ENCODE measurements at places on chromosomes 16 and 17. TPM values are rescaled to one million over a fixed set of nuclear protein-coding genes. Genes with fewer than 3 reads are reported as not detected.

AANAT gene
- total RNA-seq = not detected

DNA sequence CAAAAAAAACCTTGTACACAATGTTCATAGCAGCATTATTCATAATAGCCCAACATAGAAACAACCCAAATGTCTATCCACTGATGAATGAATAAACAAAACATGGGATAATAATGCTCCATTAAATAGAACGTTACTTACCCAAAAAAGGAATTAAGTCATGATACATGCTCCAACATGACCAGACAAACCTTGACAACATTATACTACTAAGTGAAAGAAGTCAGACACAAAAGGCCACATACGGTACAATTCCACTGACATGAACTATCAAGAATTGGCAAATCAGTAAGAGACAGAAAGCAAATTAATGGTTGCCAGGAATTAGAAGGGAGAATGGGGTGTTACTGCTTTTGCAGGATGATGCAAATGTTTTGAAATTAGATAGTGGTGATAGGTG is 193.8 kb upstream of the SHISA6 start:
- DNase-seq = no peak

GRCh38 chr17:10318535-10318934 is 54.3 kb downstream of the MYH13 start:
- DNase-seq = no peak

DNA sequence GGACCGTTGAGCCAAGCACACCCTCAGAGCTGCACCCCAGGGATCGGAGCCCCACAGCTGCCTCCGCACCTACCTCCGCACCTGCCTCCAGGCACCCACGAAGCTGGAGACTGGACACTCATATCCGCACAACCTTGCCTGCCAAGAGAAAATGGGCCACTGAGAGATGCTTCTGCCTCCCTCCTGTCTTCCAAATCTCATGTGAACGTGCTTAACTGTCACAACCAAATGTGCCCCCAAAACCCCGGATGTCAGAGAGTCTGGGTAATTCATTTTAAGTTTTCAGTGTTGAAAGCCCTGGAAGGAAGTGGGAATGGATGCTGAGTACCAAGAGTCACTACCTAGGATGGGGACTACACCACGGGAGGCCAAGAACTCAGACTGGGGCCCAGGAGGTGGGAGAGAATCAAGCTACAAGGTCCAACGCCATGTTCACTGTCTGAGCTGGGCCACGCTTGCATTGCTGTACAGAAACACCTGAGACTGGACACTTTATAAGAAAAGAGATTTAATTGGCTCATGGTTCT is 49.5 kb upstream of the MEAK7 start:
- DNase-seq = no peak

PGAP6 gene
- total RNA-seq = 132 TPM

DNA sequence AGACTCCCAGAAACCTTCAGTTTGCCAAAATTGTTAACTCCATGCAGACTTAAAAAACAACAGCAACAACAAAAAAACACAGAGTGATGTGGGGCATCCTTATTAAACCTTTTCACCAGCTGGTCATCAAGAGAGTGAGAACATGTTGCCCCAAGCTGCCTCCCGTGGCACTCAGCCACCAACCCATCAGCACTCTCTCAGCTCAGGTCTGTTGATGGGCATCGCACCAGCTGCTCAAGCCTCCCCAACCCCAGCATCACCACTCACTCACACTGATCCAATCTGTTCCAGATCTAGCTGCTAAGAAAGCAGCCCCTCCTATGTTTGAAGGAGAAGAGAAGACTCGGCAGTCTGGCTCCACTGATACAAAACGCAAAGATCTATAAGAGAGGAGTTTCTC is 46.8 kb downstream of the SLC39A11 start:
- no peak for DNase-seq

EXOC3L1 gene
- 45.8 TPM for total RNA-seq

DNA sequence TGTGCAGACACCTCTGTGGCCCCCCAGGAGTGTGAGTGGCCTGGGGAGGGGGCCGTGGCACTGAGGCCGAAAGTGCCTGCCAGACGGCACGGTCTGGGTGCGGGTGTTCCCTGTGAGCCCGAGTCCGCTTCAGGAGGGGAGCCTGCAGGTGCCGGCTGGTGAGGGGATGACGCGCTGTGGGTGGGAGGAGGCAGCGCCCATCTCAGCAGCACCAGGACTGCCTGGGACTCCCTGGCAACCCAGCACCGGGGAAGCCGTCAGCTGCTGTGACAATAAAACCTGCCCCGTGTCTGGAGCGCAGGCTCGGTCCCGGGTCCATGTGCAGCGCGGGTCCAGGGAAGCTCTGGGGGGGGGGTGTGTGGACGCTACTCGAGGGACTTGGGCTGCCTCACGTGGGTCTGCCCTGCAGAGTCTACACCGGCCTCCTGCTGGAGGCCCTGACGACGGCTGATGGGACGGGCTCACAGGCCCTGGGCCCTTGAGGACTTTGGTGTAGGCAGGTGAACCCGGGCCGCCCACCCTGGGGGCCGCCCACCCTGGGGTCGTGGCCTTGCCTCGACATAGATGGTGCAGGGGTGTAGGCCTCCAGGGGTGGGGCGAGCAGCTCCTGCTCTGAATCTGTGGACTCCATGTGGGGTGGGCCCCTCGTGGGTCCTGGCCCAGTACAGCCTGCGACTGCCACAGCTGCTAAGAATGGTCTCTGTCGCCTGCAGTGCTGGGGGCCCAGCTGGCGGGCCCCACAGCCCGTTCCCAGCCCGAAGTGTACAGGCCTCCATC is 5.9 kb upstream of the RAB40C start:
- no peak for DNase-seq

DNA sequence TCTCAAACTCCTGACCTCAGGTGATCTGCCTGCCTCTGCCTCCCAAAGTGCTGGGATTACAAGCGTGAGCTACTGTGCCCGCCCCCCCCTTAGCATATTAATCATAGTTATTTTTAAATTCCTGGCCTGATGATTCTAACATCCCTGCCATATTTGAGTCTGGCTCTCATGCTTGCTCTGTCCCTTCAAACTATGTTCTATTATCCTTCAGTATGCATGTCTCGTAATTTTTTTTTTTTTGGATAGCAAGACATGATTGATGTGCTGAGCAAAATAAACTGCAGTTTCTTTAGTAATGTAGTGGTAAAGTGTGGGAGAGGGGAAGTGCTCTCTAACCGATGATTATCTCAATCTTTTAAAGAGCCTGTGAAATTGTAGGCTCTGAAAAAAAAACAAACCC is 34.3 kb upstream of the TMEM92 start:
- DNase-seq = no peak

CRYBA1 gene
- total RNA-seq = not detected

NPIPA3 gene
- 0.28 TPM for total RNA-seq

GFAP gene
- total RNA-seq = not detected

DNA sequence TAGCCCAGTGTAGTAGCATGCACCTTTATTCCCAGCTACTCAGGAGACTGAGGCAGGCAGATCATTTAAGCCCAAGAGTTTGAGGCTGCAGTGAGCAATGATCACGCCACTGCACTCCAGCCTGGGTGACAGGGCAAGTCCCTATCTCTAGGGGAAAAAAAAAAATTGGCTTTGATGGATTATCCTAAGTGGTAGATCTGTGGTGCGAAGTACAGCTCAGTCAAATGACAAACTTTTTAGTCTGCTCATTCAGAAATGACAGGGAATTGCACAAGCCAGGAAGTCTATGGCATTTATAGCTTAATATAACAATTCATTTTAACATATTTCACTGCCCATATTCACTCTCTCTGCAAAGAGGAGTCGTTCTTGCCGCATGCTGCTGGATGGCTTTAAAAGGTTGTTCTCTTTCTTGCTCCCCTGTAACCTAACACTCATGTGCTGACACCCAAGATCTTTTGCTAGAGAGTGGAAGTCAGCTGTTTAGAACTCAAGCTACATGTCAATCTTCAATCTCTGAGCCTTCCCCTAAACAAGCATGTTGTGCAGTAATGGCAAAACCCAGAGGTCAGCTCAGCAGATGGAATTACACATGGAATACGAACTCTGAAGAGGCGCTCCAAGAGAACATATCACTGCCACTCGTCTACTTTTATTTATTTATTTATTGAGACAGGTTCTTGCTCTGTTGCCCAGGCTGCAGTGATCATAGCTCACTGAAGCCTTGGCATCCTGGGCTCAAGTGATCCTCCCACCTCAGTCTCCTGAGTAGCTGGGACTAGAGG is 32.8 kb downstream of the RNF157 start:
- DNase-seq = no peak

- DNase-seq = peak; percentile 77
Measured at GRCh38 chr17:40341808-40342503, 22.6 kb downstream of the GJD3 start.

DNA sequence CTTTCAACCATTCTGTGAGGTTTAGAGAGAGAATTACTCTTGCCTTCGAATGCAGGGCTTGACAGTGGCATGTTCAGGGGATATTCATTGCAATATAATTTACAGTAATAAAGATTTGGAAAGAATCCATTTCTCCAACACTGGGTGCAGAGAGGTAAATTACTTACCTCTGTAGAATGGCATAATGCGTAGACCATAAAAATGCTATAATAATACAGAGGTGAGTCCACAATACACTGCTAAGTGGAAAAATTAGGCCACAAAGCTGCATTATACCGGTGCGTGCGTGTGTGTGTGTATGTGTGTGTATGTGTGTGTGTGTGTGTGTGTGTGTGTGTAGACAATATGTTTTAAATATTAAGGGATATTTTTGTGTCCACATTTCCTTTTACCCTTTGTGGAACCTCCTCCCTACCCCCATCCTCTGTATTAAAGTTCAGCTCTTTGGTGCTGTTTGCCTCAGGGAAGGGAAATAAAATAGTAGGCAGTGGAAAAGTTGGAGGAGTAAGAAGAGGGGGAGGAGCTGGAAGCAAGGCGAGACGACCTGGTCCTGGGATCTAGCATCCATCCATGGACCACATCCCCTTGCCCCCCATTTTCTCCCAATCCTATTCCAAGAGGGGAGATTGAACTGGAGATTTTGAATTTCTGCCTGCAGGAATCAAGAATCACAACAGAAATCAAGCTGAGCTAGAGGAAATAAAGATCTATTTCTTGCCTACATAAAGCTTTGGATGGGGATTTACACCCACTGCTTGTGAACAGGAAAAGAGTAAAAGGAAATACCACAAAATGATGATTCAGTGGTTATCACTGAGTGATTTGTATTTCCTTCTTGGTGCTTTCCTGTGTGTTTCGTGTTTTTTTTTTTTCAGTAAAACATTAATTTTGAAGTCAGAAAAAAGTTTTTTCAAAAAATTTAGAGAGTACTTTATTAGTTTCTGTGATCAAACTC is 124.8 kb downstream of the RGS9 start:
- peak; percentile 66 for DNase-seq

- DNase-seq = no peak
Measured at GRCh38 chr17:29567304-29567553, 392 bp upstream of the ABHD15 start.

- DNase-seq = no peak
Measured at GRCh38 chr16:86073763-86074493, 175.0 kb downstream of the IRF8 start.

PRR29 gene
- total RNA-seq = 0.85 TPM

DNA sequence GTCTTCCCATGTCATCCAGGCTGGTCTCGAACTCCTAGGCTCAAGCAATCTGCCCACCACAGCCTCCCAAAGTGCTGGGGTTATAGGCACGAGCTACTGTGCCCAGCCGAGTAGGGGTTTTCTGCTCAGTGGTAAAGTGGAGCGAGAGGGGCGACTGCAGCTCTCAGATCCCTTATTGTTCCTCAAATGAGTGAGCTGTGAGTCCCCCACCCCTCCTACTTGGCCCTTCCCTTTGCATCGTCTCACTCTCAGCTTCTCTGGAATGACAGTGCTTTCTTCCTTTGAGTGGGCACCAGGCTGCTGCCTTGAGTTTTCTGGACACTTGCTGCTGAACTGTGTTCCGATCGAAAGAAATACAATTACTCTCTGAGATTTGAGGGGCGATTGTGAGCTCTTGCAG is 63.5 kb downstream of the MSI2 start:
- no peak for DNase-seq

TPSD1 gene
- total RNA-seq = not detected

GAST gene
- not detected for total RNA-seq

- DNase-seq = no peak
Measured at GRCh38 chr16:21145738-21146137, 4.9 kb downstream of the DNAH3 start.

GRCh38 chr17:75373280-75373679 is 32.2 kb downstream of the GRB2 start:
- DNase-seq = no peak

DNA sequence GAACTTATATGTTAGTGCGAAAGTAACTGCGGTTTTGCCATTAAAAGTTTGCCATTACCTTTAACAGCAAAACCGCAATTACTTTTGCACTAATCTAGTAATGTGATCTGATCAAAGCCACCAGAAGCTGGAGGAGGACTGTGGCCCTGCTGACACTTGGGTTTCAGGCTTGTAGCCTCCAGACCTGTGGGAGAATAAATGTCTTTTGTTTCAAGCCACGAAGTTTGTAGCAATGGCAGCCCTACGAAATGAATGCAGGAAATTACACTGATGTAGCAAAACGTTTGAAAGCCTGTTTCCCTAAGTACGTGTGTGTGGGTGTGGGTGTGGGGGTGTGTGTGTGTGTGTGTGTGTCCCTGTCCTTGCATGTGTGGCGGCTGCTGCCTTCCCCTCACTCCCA is 66.6 kb downstream of the WSB1 start:
- no peak for DNase-seq

HP gene
- total RNA-seq = not detected

GRCh38 chr16:51262428-51262827 is 111.4 kb upstream of the SALL1 start:
- DNase-seq = no peak

DNA sequence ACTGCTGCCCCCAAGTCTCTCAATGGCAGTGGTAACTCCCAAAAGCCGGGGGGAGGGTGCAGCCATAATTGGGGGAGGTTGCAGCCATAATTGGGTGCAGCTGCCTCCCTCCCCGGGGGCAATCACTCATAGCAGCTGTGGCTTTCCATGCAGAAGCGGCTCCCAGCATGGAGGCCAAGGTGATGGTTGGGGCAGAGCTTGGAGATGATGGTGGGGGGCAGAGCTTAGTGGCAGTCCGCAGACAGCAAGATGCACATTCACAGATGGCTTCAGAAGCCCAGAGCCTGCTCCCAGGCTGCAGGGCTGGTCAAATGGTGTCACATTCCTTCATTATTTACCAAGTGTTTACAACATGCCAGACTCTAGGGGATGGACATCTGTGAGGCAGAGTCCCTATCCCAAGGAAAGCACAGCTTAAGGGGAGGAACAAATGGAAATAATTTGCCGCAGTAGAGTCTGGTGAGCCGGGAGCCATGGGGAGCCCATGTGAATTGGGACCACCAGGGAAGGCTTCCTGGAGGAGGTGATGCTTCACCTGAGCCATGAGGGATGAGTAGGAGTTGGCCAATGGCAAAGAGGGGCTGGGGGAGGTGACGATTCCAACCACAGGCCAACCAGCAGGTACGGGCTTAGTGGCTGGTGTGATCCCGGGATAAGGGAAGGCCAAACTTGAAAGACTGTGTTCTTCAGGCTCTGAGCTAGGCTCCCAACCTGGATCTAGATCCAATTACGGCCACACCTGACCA is 8.1 kb downstream of the DOC2B start:
- DNase-seq = no peak

Data from dermis blood vessel endothelial cell (primary cell).